Stomach (tissue), 19 donors: ENCODE measurements at places on chromosomes 1 and 21. TPM values are rescaled to one million over a fixed set of nuclear protein-coding genes. Genes with fewer than 3 reads are reported as not detected.

IQGAP3 gene
- 1.2 TPM for polyA plus RNA-seq

IL19 gene
- polyA plus RNA-seq: not detected

CLCN6 gene
- 4.1 TPM for polyA plus RNA-seq

CHRM3 gene
- 3.6 TPM for polyA plus RNA-seq

WLS gene
- polyA plus RNA-seq: 50.8 TPM

DNA sequence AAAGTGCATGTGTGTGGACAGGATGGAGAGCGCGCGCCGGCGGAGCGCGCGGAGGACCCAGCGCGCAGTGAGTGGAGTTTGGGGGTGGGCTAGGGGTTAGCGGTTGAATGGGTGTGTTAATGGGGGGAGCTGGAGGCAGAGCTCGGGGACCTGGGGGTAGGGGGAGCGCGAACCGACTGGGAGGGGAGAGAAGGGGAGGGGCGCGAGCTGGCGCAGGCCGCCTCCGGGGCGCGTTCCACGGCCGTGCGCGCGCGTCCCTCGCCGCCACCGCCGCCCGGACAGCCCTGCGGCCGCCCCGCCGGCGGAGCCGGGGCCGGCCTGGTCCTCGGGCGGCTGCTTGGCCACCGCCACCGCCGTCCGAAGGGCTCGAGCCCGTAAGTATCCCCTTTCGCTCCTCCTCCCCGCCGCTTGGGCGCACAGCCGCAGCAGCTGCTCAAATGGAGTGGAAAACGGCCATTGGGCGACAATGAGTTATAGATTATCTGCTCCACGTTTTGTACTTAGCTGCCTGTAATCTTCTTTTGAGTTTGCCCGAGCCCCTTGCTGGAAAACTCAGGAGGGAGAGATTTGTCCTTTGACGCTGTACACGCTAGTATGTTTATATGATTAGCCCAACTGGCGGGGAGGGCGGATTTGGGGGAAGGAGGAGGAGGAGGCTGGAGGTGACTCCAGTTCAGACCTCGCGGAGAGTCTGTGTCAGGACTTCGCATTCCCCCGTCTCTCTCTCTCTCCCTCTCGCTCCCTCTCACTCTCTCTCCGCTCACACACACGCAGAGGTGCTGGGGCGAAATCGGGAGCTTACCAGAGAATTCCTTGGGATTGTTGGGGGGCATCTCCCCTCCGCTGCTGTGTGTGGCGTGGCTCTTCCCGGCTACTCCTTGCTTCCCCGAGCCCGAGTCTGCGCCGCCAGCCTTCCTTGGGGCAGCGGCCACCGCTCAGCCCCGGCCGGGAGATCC, at the start of gene ADGRL2:
ADGRL2 (plus strand) TSS at position 240 of the 956 bp plus-strand sequence. CDS start 36,051 bp downstream, outside the sequence.
- DNase-seq: peak; percentile 68

DNA sequence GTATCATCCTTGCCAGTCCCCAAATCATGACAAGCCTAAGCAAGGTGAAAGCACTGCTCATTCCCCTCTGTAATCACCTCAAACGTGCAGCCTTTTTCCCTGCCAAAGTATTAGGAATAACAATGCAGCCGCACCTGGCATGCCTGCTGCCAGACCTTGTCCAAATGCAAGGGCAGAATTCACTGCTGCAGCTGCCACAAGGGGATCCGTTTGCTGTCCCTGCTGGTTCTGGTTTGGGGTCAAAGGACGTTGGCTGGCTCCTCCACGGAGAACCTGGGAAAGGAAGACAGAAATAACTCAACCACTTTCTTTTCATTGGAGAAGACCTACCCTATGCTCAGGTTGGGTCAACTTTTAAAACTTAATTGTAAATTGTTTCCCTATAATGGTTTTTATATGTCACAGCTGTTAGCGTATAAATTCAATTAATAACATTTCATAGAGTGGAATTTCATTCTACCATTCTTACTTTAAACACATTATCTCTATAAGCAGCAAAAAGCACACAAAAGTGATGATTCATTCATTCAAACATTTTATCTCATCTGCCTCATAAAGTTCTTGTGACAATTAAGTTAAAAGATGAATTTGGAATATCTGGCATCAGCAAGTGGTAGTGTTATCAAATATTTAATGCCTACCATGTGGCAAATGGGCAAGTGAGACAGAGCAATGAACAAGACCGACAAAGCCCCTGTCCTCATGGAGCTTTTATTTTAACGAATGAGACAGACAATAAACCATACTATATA, 59.8 kb upstream of the SDC3 start:
- DNase-seq: no peak

- DNase-seq: no peak
These were observed 5.6 kb downstream of the ACTA1 start for GRCh38 chr1:229428256-229428655.

- DNase-seq: no peak
These were observed 17.2 kb downstream of the PDZK1 start for GRCh38 chr1:145689922-145690321.

DNA sequence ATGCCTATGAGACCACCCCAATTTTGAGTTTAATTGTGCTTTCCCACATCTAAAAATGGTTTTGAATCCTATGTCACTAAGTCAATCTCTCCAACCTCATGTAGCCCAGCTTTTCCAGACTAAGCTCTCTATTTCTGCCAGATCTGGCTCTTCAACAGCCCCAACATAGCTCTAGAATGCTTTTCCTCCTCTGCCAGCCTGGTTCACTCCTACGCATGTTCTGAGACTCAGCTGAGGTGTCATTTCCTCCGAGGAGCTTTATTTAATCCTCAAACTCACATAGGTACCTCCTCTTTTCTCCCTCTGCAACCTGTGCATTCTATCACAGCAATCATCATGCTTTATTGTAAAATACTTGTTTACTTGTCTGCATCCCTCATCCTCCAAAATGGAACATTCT, 517.8 kb upstream of the BEND5 start:
- no peak for DNase-seq

DNA sequence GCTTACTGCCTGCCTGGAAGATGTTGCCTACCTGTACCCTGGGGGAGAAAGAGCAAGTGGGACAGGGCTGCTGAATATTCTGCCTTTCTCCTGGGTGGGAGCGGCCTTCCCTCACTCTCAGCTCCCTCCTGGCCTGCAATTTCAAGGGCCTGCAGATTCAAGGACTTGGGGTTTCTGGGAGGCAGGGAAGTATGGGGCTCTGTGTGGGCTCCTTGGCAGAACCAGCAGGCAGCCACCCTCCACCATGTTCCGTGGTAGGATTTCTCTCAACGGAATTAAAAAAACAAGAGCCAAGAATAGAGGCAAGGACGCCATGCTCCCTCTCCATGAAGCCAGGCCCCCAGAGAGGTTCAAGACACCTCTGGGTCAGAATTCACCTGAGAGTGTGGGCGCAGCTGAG, 127.7 kb downstream of the NAV1 start:
- no peak for DNase-seq

DNA sequence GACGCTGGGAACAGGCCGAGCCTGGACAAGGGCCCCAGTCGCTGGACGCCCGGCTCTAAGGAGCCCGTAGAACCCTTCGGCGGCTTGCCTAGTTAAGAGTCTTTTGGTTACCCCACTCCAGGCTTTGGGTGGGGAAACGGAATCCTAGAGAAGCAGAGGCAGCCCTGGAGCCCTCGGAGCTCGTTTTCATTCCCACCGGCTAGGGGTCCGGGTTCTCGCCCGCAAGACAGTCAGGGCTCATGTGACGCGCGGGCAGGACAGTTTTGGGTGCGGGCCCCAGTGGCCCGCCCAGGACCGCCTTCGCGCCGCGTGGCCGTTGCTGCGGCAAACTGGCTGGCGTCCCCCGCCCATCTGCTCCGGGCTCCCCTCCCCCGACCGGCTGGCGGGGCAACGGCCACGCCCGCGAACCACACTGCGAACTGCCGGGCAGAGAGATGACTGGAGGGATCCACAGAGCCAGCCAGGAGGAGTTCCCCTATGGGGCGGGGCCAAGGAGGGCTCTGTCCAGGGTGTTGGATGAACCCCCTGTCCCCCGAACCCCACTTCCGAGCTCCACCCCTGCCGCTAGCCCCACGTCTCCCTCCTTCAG, 829 bp upstream of the HES2 start:
- DNase-seq: peak; percentile 68

DNA sequence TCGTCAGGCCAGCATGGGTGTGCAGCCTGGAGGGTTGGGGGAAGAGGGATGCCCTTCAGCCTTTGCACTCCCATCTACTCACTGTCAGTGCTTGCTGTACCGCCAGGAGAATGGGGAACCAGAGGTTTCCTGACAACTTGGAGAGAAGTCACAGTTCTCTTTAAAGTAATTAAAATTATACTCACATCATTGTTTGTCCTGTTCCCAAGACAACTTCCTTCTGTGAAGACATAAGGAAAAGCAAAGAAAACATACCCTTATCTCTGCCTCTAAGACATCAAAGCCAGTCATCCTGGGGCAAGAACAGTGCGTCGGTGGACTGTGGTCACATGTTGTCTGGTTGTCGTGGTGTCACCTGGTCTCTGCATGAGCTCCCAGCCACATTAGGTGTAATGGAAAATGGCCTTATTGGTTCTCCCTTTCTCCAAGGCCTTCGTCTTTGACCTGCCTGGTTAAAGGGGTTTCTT, 17.6 kb downstream of the TRAF5 start:
- peak; percentile 21 for DNase-seq
